ENCODE measurements at places on chromosomes 4 and X. TPM values are rescaled to one million over a fixed set of nuclear protein-coding genes. Genes with fewer than 3 reads are reported as not detected.
A peak's percentile ranks its signal among the peaks of the same experiment; 100 is the strongest.

FAAH2 gene
- 13.3 TPM for polyA plus RNA-seq

GRCh38 chrX:74536832-74537371 lies 77.5 kb downstream of the RLIM start:
- peak overlapping the region; percentile 92 for H3K27ac ChIP-seq
- DNase-seq: no peak
- H3K27me3 ChIP-seq: no peaks in the 10 kb centered on the region
- H3K4me1 ChIP-seq: no peaks in the 10 kb centered on the region
- no peaks in the 10 kb centered on the region for H3K36me3 ChIP-seq
- peak overlapping the region; percentile 49 for H3K4me3 ChIP-seq

DNA sequence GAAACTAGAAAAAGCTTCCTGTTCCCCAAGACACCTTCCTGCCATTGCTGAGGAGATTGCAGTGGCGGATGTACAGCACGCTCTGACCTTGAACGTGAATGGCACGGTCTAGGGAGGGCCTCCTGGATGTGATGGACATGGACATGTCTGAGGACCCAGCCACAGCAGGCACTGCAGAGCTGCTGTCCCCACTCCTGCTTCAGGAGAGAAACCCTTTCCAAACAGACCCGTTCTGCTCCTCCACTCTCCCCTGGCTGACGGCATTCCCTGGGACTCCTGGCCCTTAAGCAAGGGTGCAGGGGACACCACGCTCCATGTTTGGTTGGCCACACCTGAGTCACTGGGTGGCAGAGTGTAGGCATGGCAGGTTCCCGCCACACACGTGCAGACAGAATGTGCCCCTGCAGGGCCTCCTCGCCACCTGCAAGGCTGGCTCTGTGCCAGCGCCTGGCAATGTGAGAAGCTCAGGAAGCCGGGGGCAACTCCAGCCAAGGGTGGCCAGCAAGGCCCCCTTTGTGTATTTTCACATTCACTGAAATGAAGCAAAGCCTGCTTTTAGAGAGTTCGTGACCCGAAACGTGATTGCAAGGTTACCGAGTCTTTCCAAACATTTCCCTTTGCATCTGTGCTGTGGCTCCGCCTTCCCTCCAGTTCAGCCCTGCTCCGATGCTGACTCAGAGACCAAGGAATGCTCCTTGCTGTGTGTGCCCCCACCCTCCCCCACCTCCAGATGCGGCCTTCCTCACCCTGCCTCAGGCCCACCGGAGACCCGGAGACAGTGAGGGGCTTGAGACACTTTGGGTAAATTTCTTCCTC lies 46.1 kb downstream of the HTRA3 start:
- no peaks in the 10 kb centered on the region for H3K27me3 ChIP-seq
- H3K36me3 ChIP-seq: no peaks in the 10 kb centered on the region
- DNase-seq: peak; percentile 62
- H3K4me3 ChIP-seq: no peak overlapping the region

GNRHR gene
- polyA plus RNA-seq: not detected

DNA sequence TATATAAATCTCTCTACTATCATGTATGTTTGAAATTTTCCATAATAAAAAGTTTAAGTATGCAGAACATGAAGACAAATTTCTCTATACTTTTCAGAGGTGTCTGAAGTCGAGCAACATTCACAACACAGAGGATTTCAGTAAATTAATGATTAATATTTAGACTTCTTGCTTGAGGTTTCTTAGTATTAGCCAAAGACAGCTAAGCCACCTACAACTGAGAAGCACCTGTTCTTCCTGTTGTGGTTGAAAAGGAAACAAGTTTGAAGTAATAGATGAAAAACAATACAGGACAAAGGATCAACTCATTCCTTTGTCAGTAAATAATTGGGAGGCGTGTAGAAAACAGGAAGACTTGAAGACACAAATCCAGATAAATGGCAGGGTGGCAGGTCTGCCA lies 21.1 kb downstream of the SCML1 start:
- no peak for DNase-seq
- H3K27ac ChIP-seq: no peak overlapping the region
- no peak overlapping the region for H3K4me3 ChIP-seq
- H3K36me3 ChIP-seq: no peaks in the 10 kb centered on the region
- no peaks in the 10 kb centered on the region for H3K4me1 ChIP-seq

EOLA1 gene
- polyA plus RNA-seq: 21.5 TPM

- no peaks in the 10 kb centered on the region for H3K27me3 ChIP-seq
- peak; percentile 6 for DNase-seq
- H3K36me3 ChIP-seq: no peaks in the 10 kb centered on the region
- no peak overlapping the region for H3K27ac ChIP-seq
- H3K4me1 ChIP-seq: no peaks in the 10 kb centered on the region
These were observed 10.2 kb upstream of the KCNE5 start for GRCh38 chrX:109635146-109635545.

- peaks cover 7% of the 10 kb centered on the region for H3K27me3 ChIP-seq
- no peak overlapping the region for H3K27ac ChIP-seq
- H3K4me1 ChIP-seq: no peaks in the 10 kb centered on the region
These were observed 101.0 kb downstream of the GPAT3 start for GRCh38 chr4:83636930-83637329.

MAGEA10 gene
- polyA plus RNA-seq: not detected

GRCh38 chrX:48700246-48700645 lies 3.7 kb downstream of the SUV39H1 start:
- H3K4me3 ChIP-seq: no peak overlapping the region
- H3K27me3 ChIP-seq: no peaks in the 10 kb centered on the region
- H3K4me1 ChIP-seq: no peaks in the 10 kb centered on the region
- peaks cover 34% of the 10 kb centered on the region for H3K36me3 ChIP-seq
- H3K27ac ChIP-seq: no peak overlapping the region
- no peak for DNase-seq

GRCh38 chr4:185865901-185866328 lies 53.9 kb upstream of the SORBS2 start:
- no peak overlapping the region for H3K27ac ChIP-seq
- DNase-seq: peak; percentile 42
- no peaks in the 10 kb centered on the region for H3K36me3 ChIP-seq
- H3K4me3 ChIP-seq: no peak overlapping the region

PCDH18 gene
- 1.4 TPM for polyA plus RNA-seq

- H3K27ac ChIP-seq: no peak overlapping the region
- no peaks in the 10 kb centered on the region for H3K36me3 ChIP-seq
- no peak overlapping the region for H3K4me3 ChIP-seq
- no peaks in the 10 kb centered on the region for H3K27me3 ChIP-seq
- DNase-seq: no peak
These were observed 1261.3 kb downstream of the RAPGEF2 start for GRCh38 chr4:160364217-160364616.

- peak within 1 kb of the TSS; percentile 97 for H3K27ac ChIP-seq
- peak within 1 kb of the TSS; percentile 76 for H3K4me3 ChIP-seq
- DNase-seq: peak; percentile 76
- H3K27me3 ChIP-seq: no peaks in the 10 kb centered on the region
- no peaks in the 10 kb centered on the region for H3K4me1 ChIP-seq
- H3K36me3 ChIP-seq: no peaks in the 10 kb centered on the region
These were observed at the start of gene STAG2 for GRCh38 chrX:123961268-123962005. TSS of gene STAG2 (plus strand) at chrX:123961706. CDS start at chrX:124022628, 60,922 bp downstream.

NXF2B gene
- polyA plus RNA-seq: not detected

DNA sequence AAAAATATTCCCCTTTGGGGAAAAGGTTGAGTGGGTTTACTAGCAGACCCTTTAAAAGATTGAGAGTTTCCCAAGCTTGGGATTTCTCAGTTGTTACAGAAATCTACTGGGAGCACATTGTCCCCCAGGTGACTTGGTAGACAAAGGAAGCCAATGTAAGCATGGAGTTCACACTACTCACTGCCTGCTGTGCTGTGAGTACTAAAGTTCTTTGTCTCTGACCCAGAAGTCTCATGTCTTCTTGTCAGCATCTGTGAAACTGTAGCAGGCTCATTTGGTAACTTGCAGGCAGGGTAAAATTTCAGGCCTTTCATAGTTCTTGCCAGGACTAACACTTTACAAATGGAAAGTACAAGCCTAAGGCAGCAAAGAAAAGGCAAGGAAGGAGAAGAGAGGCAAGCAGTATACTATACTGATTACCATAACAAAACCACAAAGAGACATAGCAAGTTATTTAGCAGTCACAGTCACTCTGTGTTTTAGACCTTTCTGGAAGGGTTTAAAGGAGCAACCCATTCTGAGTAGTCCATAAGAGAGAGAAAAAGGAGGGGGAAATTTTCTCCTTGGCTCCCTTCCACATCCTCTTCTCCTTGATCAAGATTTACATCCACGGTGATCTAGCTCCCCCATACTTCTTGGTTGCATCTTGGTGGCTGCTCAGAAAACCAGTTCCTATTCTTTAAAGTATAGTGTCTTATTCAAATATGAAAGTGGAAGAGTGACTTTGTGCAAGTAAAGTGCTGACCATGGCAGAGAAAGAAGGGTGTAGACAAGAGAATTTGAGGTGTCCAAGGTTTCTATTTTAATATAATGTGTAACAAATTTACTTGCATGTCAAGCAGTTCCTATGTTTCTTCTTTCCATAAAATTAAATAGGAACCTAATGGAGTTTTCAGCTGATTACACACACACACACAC lies 160.0 kb upstream of the PDE5A start:
- no peak overlapping the region for H3K27ac ChIP-seq
- H3K4me1 ChIP-seq: no peaks in the 10 kb centered on the region
- no peaks in the 10 kb centered on the region for H3K36me3 ChIP-seq
- H3K27me3 ChIP-seq: no peaks in the 10 kb centered on the region

DNA sequence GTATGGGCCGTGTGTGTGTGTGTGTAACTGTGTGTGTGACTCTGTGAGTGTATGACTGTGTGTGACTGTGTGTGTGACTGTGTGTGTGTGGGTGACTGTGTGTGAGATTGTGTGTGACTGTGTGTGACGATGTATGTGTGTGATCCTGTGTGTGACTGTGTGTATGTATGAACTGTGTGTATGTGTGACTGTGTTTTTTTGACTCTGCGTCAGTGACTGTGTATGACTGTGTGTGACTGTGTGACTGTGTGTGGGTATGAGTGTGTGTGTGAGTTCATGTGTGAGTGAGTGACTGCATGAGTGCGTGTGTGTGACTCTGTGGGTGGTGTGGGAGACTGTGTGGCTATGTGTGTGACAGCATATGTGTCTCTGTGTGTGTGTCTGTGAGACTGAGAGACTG lies 81.8 kb downstream of the ZNF718 start:
- H3K36me3 ChIP-seq: no peaks in the 10 kb centered on the region
- H3K27ac ChIP-seq: no peak overlapping the region
- no peaks in the 10 kb centered on the region for H3K27me3 ChIP-seq
- no peak overlapping the region for H3K4me3 ChIP-seq
- H3K4me1 ChIP-seq: no peaks in the 10 kb centered on the region

- no peak overlapping the region for H3K4me3 ChIP-seq
- peaks cover 3% of the 10 kb centered on the region for H3K36me3 ChIP-seq
- no peaks in the 10 kb centered on the region for H3K27me3 ChIP-seq
- DNase-seq: no peak
- no peak overlapping the region for H3K27ac ChIP-seq
These were observed 51.4 kb upstream of the MND1 start for GRCh38 chr4:153292897-153293741.

DNA sequence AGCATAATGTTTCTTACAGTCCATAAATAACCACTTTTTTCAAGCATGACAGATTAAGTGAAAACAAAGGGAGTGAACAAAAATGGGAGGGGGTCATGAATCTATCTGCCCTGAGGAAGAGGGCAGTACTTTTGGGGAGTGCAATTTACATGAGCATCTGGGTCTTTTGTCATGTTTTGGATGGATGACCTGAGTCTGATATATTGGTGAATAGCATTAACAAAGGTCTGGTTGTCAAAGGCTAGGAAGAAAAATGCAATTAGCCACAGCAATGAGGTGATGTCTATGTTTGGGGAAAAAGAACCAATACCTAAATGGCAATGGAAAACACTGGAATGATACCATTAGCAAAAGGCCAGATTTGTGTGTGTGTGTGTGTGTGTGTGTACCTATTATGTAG lies 15.1 kb upstream of the MAD2L1 start:
- no peak for DNase-seq
- no peaks in the 10 kb centered on the region for H3K4me1 ChIP-seq
- H3K27ac ChIP-seq: no peak overlapping the region
- H3K27me3 ChIP-seq: no peaks in the 10 kb centered on the region
- no peaks in the 10 kb centered on the region for H3K36me3 ChIP-seq
- H3K4me3 ChIP-seq: no peak overlapping the region

DNA sequence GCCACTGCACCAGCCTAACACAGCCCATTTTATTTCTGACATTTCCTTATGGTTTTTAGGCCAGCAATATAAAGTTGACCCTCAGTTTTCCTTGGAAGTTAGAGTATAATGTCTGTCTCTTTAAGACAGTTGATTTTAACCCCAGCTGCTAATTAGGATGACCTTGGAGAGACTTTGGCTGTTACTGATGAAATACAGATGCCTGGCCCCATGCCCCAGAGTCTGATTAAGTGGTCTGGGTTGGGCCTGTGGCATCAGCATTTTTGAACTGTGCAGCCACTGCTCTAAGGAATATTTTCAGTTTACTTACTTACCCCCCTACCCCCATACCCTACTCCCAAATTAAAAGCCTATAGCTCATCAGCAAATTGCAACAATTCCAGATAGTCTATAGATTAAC lies 85.8 kb downstream of the DCLK2 start:
- no peak for DNase-seq
- no peaks in the 10 kb centered on the region for H3K4me1 ChIP-seq
- no peak overlapping the region for H3K4me3 ChIP-seq
- H3K27ac ChIP-seq: no peak overlapping the region

IBSP gene
- polyA plus RNA-seq: not detected

SNCA gene
- polyA plus RNA-seq: 12.7 TPM

- H3K4me3 ChIP-seq: no peak overlapping the region
- no peak for DNase-seq
- no peaks in the 10 kb centered on the region for H3K36me3 ChIP-seq
- no peaks in the 10 kb centered on the region for H3K27me3 ChIP-seq
- no peak overlapping the region for H3K27ac ChIP-seq
These were observed 52.8 kb upstream of the PSAPL1 start for GRCh38 chr4:7487502-7487901.

DNA sequence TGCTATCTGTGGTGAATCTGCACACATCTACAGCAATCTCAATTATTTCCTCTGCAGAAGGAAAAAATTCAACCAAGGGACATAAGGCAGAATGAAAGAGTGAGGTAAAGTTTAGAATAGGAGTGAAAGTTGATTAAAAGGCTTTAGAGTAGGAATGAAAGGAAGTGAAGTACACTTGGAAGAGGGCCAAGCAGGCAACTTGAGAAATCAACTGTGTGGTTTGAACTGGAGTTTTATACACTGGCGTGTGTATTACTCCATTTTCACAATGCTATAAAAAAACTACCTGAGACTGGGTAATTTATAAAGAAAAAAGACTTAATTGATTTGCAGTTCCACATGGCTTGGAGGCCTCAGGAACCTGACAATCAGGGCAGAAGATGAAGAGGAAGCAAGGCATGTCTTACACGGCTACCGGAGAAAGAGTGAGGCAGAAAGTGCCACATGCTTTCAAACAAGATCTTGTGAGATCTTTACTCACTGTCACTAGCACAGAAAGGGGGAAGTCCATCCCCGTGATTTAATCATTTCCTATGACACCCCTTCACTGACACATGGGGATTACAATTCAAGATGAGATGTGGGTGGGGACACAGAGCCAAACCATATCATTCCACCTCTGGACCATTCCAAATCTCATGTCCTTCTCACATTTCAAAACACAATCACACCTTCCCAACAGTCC lies 234.8 kb downstream of the IL15 start:
- H3K4me1 ChIP-seq: no peaks in the 10 kb centered on the region
- H3K27ac ChIP-seq: no peak overlapping the region
- H3K4me3 ChIP-seq: no peak overlapping the region
- no peaks in the 10 kb centered on the region for H3K27me3 ChIP-seq
- DNase-seq: no peak
- H3K36me3 ChIP-seq: no peaks in the 10 kb centered on the region

ARAF gene
- 92.1 TPM for polyA plus RNA-seq

XAGE2 gene
- polyA plus RNA-seq: 1.6 TPM
